ENCODE measurements at places on chromosomes 16 and 17. TPM values are rescaled to one million over a fixed set of nuclear protein-coding genes. Genes with fewer than 3 reads are reported as not detected.

DNA sequence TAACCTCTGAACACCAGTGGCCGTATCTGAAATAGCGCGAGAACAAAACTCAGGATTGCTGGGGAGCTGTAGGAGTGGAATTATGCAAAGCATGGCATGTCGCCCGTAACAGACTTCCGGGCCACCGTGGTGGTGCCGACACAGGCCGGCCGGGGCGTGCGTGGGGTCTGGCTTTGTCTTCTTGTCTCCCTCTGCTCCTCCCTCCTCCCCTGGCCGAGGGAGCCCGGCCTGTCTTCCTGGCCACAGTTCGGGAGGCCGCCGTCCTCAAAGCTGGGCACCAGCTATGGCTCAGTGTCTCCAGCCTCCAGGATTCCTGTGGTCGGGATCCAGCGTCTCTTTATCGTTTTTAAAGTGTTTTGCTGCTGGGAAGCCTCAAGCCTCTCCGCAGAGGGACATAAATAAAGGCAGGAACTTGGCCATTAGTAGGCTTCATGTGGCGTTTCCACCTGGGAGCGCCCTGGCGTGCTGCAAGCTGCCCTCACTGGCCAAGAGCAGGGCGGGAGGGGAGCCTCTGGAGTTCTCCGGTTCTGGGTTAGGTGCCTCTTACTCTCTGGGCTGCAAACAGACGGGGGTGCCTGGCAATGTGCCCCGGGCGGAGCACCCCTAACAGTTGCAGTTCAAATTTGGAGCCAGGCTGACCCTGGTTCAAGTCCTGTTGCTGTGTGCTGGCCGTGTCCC lies 22.0 kb upstream of the NPTX1 start:
- H3K27me3 ChIP-seq = peaks cover 8% of the 10 kb centered on the region
- DNase-seq = no peak
- no peak overlapping the region for H3K27ac ChIP-seq
- H3K36me3 ChIP-seq = no peaks in the 10 kb centered on the region

DNA sequence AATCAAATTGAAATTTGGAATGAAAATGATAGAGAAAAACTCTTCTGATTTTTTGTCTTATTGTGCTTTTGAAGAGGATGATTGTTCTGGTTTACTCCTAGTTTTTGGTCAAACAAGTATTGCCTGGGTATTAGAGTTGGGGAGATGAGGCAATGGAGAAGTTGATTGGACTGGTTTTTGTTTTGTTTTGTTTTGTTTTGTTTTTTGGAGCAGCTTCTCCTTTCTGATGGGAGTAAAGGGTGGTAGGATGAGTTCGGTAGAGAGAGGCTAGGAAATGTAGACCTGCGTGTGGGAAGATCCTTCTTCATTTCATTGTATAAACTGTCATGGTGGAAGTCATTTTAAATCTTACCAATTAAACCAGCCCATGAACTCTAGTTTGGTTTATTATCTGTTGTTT lies 17.7 kb downstream of the ATP6V0A1 start:
- peaks cover 16% of the 10 kb centered on the region for H3K4me1 ChIP-seq
- no peaks in the 10 kb centered on the region for H3K27me3 ChIP-seq
- peaks cover 22% of the 10 kb centered on the region for H3K36me3 ChIP-seq

DNA sequence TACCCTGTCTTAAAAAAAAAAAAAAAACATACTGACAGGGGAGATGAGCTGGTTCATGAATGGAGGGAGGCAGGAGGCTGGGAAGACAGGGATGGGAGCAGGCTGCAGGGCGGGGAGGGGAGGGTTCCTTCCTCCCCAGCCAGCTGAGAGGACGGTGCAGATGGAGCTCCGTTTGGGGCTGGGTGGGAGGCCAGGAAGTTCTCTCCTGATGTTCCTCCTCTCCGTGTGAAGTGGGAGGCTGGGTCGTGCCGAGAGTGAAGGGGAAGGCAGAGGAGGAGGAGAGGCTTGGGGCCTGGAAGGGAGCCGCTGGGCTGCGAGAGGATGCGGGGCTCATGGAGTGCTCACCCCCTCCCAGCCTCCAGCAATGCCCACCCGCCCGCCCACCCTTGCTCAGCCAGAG lies 21.3 kb downstream of the SBK1 start:
- H3K4me3 ChIP-seq = no peak overlapping the region
- DNase-seq = no peak
- peaks cover 76% of the 10 kb centered on the region for H3K4me1 ChIP-seq
- peaks cover 18% of the 10 kb centered on the region for H3K36me3 ChIP-seq
- H3K27me3 ChIP-seq = no peaks in the 10 kb centered on the region

- no peak for DNase-seq
- H3K27me3 ChIP-seq = no peaks in the 10 kb centered on the region
- H3K4me3 ChIP-seq = no peak overlapping the region
These were observed 18.0 kb downstream of the PIEZO1 start for GRCh38 chr16:88766975-88767374.

DNA sequence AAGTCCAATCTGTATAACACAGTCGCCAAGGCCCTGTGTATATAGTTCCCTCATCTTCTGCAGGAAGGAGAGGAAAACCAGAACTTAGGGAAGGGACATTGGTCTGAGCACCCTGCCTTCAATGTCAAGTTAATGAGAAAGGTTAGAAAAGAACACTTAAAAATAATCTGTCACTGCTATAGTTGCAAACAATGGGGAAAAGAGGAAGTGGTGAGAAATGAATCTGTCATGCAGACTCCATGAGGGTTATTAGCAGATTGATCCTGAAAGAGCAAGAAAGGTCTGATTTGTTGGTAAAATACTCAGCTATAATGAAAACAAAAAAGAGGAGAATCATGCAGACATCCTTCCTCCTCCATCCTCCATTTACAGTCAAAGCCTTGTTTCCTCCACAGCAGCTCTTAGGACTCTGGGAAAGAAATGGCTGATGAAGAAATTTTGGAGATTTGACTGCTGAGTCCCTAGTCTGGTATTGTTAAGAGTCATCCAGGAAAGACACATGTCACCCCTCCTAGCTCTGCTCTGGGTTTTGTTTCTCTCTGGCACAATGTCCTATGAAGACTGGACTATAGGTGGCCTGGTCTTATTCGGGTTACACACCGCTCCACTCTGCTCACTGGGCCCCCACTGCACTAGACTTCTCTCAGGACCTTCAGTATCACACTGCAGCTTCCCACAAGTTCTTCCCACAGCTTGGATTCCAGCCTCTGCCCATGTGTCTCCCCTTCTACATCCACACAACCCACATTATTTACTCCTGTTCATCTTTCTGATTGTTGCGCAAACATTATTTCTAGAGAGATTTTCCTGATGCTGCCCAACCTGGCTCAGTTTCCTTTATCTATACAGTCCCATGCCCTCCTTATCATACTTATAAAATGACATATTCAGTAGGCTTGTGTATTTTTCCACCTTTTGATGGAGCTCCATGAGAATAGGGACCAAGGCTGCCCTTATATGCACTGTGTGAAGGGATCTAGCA lies 56.5 kb upstream of the XYLT1 start:
- H3K27me3 ChIP-seq = no peaks in the 10 kb centered on the region
- no peak for DNase-seq
- no peaks in the 10 kb centered on the region for H3K36me3 ChIP-seq

- H3K36me3 ChIP-seq = peaks cover 51% of the 10 kb centered on the region
- H3K4me1 ChIP-seq = peaks cover 85% of the 10 kb centered on the region
These were observed 95.1 kb downstream of the PRKCA start for GRCh38 chr17:66397486-66397885.

DNA sequence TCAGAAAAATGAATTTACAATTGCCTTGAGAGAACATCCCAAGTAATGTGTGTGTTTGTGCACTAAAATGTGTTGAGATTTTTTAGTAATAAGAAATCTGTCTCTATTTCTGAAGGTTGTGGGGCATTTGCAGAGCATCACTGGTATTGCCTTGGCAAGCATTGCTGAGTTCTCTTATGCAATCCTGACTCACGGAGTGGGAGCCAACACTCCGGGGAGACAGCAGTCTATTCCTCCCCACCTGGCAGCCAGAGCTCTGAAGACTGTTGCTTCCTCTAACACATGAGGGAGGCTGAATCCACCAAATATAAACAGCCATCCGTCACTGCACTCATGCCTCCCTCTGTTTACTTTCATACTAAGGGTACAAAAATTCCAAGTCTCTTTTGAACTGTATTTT lies 10.6 kb downstream of the CNTD1 start:
- H3K4me1 ChIP-seq = no peaks in the 10 kb centered on the region
- H3K27ac ChIP-seq = no peak overlapping the region
- H3K4me3 ChIP-seq = no peak overlapping the region
- H3K27me3 ChIP-seq = no peaks in the 10 kb centered on the region
- H3K36me3 ChIP-seq = peaks cover 18% of the 10 kb centered on the region
- DNase-seq = no peak

- DNase-seq = no peak
- H3K27me3 ChIP-seq = no peaks in the 10 kb centered on the region
- H3K4me1 ChIP-seq = peaks cover 19% of the 10 kb centered on the region
- peaks cover 34% of the 10 kb centered on the region for H3K36me3 ChIP-seq
- no peak overlapping the region for H3K4me3 ChIP-seq
These were observed 20.6 kb downstream of the KAT7 start for GRCh38 chr17:49809056-49809455.

- peaks cover 29% of the 10 kb centered on the region for H3K36me3 ChIP-seq
- no peak for DNase-seq
- no peak overlapping the region for H3K4me3 ChIP-seq
- no peaks in the 10 kb centered on the region for H3K27me3 ChIP-seq
- H3K4me1 ChIP-seq = peaks cover 16% of the 10 kb centered on the region
These were observed 26.8 kb downstream of the NLRP1 start for GRCh38 chr17:5557485-5557884.

- no peak overlapping the region for H3K4me3 ChIP-seq
- H3K4me1 ChIP-seq = no peaks in the 10 kb centered on the region
- no peak for DNase-seq
- H3K36me3 ChIP-seq = no peaks in the 10 kb centered on the region
- H3K27me3 ChIP-seq = peaks cover 1% of the 10 kb centered on the region
These were observed 5.7 kb upstream of the DHX8 start for GRCh38 chr17:43477832-43478634.

- H3K4me1 ChIP-seq = no peaks in the 10 kb centered on the region
- H3K27me3 ChIP-seq = peaks cover 2% of the 10 kb centered on the region
- H3K4me3 ChIP-seq = no peak overlapping the region
- no peaks in the 10 kb centered on the region for H3K36me3 ChIP-seq
- H3K27ac ChIP-seq = no peak overlapping the region
- no peak for DNase-seq
These were observed 215.6 kb downstream of the MAP2K6 start for GRCh38 chr17:69630056-69630635.

- H3K36me3 ChIP-seq = no peaks in the 10 kb centered on the region
- no peak overlapping the region for H3K4me3 ChIP-seq
- H3K4me1 ChIP-seq = no peaks in the 10 kb centered on the region
These were observed 119.6 kb upstream of the PMFBP1 start for GRCh38 chr16:72291531-72291981.

DNA sequence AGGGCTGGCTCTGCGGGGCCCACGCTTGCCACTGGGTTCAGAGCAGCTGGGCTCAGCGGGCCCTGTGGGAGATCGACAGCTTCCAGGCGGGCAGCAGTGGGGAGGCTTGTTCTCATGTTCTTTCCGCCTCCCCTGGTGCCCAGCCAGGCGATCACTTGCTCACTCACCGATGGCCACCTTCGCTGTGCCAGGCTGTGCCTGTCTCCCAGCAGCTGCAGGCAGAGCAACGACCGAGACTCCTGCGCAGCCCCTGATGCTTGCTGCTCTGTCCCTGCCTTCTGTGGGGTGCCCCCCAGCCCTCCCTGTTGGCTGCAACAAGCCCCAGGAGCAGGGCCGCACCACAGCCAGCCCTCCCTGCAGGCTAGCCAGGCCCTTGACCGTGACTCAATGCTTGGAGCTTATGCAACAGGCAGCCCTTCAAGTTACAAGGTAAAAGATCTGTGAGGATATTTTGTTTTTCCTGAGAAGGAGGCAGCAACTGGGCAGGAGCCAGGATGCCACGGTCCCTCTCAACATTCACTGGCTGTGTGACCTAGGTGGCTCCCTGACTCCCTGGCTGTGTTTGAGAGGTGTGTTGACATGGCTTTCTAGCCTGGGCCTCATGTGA lies 9.6 kb upstream of the SPNS2 start:
- H3K27me3 ChIP-seq = no peaks in the 10 kb centered on the region
- H3K4me3 ChIP-seq = no peak overlapping the region
- H3K27ac ChIP-seq = no peak overlapping the region
- no peak for DNase-seq
- H3K36me3 ChIP-seq = peaks cover 2% of the 10 kb centered on the region
- peaks cover 30% of the 10 kb centered on the region for H3K4me1 ChIP-seq

DNA sequence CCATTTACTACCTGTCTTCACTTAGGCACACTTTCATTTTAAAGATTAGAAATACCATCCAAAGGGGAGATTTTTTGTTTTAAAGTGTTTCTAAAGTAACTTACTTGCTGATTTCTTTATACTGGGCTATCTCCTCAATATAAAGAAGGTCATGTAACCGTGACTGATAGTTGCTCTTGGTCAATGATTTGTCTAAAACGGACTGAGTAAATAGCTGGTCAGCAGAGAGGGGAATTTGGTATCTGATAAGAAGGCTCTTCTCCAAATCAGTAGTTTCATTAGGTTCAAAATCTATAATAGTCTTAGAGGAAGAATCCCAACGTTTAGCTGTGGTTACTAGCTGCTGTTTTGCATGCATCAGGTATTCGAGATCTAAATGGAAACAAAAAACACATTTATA lies 66.4 kb downstream of the HELZ start:
- DNase-seq = no peak
- H3K4me1 ChIP-seq = no peaks in the 10 kb centered on the region
- H3K27me3 ChIP-seq = no peaks in the 10 kb centered on the region
- no peak overlapping the region for H3K4me3 ChIP-seq

- H3K27ac ChIP-seq = no peak overlapping the region
- H3K36me3 ChIP-seq = no peaks in the 10 kb centered on the region
- DNase-seq = no peak
- no peak overlapping the region for H3K4me3 ChIP-seq
- H3K4me1 ChIP-seq = peaks cover 2% of the 10 kb centered on the region
- H3K27me3 ChIP-seq = no peaks in the 10 kb centered on the region
These were observed 10.3 kb downstream of the NATD1 start for GRCh38 chr17:21242780-21243515.

WFIKKN2 gene
- not detected for total RNA-seq

CCL3 gene
- 253 TPM for total RNA-seq

TAT gene
- not detected for total RNA-seq

HYDIN gene
- not detected for total RNA-seq

CFAP97D1 gene
- total RNA-seq = 0.07 TPM

MYH11 gene
- total RNA-seq = not detected

SLC25A11 gene
- 80.8 TPM for total RNA-seq

CRYBA1 gene
- total RNA-seq = not detected

ZNF319 gene
- 5.6 TPM for total RNA-seq

PRKCB gene
- total RNA-seq = 101 TPM

SLFN14 gene
- total RNA-seq = 0.11 TPM

RCVRN gene
- not detected for total RNA-seq

Measured in activated CD8-positive, alpha-beta T cell treated with anti-CD3 and anti-CD28 coated beads for 36 hours (primary cell).